ENCODE measurements at places on chromosomes 5 and 9.

- DNase-seq = no peak
Observed at GRCh38 chr9:11348366-11348765, 735.6 kb upstream of the PTPRD start.

DNA sequence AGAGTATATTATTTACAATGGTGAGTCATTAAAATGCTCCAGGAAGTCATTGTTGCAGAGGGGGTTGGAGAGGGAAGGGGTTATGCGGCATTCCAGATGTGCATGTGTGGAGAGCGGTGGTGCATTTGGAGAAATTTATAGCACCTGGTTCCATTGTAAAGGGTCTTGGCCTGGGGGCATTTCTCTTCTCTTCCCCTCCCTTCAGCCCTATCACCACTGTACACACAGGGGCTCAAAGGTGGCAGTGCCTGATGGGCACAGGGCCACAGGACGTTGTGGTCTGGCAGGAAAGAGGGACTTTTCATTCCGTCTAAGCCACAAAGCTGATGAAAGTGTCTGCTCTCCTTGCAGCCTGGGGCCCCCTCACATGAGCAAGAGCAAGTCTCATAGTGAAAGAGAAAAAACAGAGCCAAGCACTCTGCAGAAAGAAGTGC, 442.4 kb upstream of the ZNF462 start:
- peak; percentile 0 for DNase-seq

GRCh38 chr5:168165977-168166376, 125.5 kb upstream of the WWC1 start:
- no peak for DNase-seq

DNA sequence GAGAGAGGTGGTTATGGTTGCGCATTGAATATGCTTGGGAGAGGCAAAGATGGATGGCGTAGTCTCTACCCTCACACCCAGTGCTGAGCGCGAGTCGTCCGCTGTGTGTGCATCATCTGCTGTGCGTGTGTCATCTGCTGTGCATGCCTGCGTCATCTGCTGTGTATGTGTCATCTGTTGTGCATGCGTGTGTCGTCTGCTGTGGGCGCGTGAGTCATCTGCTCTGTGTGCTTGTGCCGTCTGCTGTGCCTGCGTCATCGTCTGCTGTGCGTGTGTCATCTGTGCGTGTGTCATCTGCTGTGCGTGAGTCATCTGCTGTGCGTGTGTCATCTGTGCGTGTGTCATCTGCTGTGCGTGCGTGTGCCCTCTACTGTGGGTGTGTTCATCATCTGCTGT, 68.0 kb upstream of the IRX4 start:
- DNase-seq = no peak

Data from stimulated activated CD8-positive, alpha-beta memory T cell treated with anti-CD3 and anti-CD28 coated beads, Interleukin-7, amount 100 ng/mL, for 4 hours (primary cell).